ENCODE measurements at places on chromosomes 1 and 21. TPM values are rescaled to one million over a fixed set of nuclear protein-coding genes. Genes with fewer than 3 reads are reported as not detected.

DNA sequence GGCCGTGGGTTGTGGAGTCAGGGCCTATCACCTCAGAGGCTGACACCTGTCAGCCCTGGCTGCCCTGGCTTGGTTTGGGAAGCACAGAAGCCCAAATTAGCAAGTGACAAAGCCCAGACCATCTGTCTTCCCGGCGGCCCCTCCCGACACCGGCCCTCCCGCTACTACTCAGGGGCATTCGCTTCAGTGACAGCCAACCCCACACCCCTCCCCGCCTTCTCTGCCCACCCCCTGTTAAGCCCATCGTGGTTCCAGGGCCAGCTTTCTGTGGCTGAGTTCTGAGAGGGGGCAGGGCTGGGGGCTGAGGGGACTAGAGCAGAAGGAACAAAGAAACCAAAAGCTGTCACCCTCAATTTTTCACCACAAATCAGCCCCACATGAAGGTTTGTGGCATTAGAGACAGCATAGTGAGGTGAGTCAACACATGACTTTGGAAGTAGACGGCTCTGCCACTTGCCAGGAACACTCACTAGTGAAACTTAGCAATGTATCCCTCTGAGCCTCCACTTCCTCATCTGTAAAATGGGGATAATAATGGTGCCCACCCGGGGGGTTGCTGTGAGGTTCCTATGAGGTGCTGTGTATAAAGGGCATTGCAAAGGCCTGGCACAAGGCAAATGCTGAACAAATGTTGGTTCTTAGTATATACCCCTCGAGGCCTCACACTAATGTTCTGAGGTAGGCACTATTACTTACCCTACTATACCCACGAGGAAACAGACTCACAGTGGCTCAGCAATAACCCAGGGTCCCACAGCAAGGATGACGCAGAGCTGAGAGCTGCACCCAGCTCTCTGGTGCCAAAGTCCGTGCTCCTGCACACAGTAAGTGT is 5.2 kb upstream of the TNNI1 start:
- no peak overlapping the region for H3K27ac ChIP-seq
- no peaks in the 10 kb centered on the region for H3K4me1 ChIP-seq
- H3K27me3 ChIP-seq = no peaks in the 10 kb centered on the region
- DNase-seq = no peak
- no peaks in the 10 kb centered on the region for H3K36me3 ChIP-seq

DNA sequence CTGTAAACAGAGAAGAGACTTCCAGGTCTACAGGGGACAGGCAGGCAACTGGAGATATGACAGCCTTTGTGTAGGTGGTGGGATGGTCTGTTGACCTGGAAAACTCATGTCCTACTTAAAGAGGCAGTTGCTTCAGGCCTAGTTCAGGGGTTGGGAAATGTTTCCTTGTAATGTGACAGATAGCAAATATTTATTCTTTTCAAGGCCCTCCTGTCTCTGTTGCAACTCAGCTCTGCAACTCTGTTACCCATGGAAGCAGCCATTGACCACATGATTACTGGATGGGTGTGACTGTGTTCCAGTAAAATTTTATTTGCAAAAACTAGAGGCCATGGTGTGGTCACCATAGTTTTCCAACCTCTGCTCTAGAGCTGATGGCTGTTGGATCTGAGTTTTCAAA is 341.9 kb downstream of the PTBP2 start:
- H3K4me3 ChIP-seq = no peak overlapping the region
- H3K4me1 ChIP-seq = peaks cover 26% of the 10 kb centered on the region
- no peak overlapping the region for H3K27ac ChIP-seq
- no peak for DNase-seq
- H3K36me3 ChIP-seq = no peaks in the 10 kb centered on the region
- no peaks in the 10 kb centered on the region for H3K27me3 ChIP-seq

GRCh38 chr1:17045150-17045549 is 8.7 kb downstream of the SDHB start:
- no peak overlapping the region for H3K27ac ChIP-seq
- H3K36me3 ChIP-seq = peaks cover 49% of the 10 kb centered on the region
- no peak overlapping the region for H3K4me3 ChIP-seq
- H3K27me3 ChIP-seq = no peaks in the 10 kb centered on the region
- H3K4me1 ChIP-seq = peaks cover 8% of the 10 kb centered on the region
- no peak for DNase-seq

- no peak for DNase-seq
- H3K27me3 ChIP-seq = no peaks in the 10 kb centered on the region
Observed at GRCh38 chr1:196951711-196952394, 8.3 kb downstream of the CFHR2 start.

GRCh38 chr1:6730880-6731279 is 29.3 kb upstream of the DNAJC11 start:
- peak; percentile 29 for DNase-seq
- H3K36me3 ChIP-seq = no peaks in the 10 kb centered on the region
- peaks cover 14% of the 10 kb centered on the region for H3K4me1 ChIP-seq
- H3K27ac ChIP-seq = no peak overlapping the region

GRCh38 chr1:3306583-3307291 is 147.7 kb upstream of the ARHGEF16 start:
- no peaks in the 10 kb centered on the region for H3K36me3 ChIP-seq
- H3K27ac ChIP-seq = no peak overlapping the region
- H3K4me1 ChIP-seq = no peaks in the 10 kb centered on the region
- H3K4me3 ChIP-seq = no peak overlapping the region

GRCh38 chr1:19514391-19514831 is 29.1 kb upstream of the CAPZB start:
- peak; percentile 22 for DNase-seq
- H3K27ac ChIP-seq = peak overlapping the region; percentile 49
- H3K4me3 ChIP-seq = no peak overlapping the region
- H3K36me3 ChIP-seq = no peaks in the 10 kb centered on the region
- no peaks in the 10 kb centered on the region for H3K27me3 ChIP-seq
- no peaks in the 10 kb centered on the region for H3K4me1 ChIP-seq

- no peak overlapping the region for H3K4me3 ChIP-seq
- H3K27ac ChIP-seq = no peak overlapping the region
- no peaks in the 10 kb centered on the region for H3K36me3 ChIP-seq
- DNase-seq = no peak
Observed at GRCh38 chr1:86101616-86102015, 55.0 kb downstream of the COL24A1 start.

DNA sequence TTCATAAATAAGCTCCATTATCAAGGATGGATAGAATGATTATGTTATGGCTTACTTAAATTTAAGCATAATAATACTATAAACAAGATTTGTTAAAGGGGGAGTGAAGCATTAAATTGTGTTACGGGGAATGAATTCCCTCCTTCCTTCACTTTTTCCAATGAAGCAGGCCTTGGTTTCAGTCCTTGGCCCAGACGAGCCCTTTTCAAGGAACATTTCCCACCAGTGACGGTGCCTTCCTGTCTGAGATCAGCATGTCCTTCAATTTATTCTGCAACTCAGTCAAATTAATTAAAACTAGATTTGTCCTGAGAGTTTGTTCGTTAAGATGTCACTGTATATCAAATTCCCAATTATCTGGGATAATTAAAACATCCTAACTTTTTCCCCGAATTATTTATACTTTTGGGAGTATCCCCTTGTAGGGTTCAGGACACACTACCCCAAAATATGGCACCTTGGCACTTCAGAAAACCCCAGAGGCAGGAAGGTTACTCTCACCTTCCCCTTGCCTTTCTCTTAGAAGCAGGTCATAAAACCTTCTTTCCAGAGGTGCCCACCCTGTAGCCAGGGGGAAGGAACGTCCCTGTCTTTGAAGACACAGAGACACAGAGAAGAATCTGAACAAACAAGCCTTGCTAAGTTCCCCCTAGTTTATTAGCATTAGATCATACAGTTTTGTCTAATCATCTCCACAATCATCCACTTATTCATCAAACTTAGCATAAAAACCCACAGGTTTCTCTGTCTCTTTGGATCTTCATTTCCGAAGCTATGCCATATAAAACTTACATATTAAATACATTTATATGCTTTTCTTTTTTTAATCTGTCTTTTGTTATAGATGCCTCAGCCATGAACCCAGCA is 86.2 kb upstream of the ARHGAP29 start:
- no peaks in the 10 kb centered on the region for H3K36me3 ChIP-seq
- DNase-seq = no peak
- H3K27ac ChIP-seq = no peak overlapping the region
- H3K4me3 ChIP-seq = no peak overlapping the region

GRCh38 chr1:32321712-32322291 is 14.2 kb downstream of the MARCKSL1 start:
- peak overlapping the region; percentile 86 for H3K27ac ChIP-seq
- H3K4me1 ChIP-seq = peaks cover 23% of the 10 kb centered on the region
- peak; percentile 87 for DNase-seq
- H3K4me3 ChIP-seq = no peak overlapping the region
- no peaks in the 10 kb centered on the region for H3K36me3 ChIP-seq

DNA sequence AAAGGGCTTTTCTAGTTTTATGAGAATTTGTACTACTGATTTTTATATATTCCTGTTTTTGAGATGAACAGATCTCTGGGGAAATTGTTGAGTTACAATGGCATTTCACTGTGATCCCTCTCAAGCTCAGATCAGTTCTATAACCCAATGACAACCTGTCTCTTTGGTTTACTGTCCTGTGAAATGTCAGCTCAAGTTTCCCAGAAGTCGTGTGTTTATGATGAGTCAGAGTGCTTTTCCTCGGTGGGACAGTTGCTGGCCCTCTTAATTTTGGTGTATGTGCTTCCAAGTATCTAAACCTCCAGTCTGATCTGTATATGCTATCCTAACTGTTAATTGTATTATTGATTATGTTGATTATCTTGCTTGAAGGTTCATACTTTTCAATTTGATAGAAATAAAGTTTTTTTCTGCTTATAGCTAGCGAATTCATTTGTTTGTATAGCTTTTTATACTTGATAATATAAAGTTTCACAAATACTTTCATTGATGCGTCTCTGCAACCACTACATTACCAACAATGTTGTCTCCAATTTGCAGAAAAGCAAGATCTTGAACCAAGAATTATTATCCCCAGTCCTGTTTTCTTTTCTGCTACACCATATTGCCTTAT is 77.5 kb upstream of the DNAJC6 start:
- no peaks in the 10 kb centered on the region for H3K36me3 ChIP-seq
- H3K4me1 ChIP-seq = no peaks in the 10 kb centered on the region
- H3K27me3 ChIP-seq = no peaks in the 10 kb centered on the region
- no peak for DNase-seq
- H3K4me3 ChIP-seq = no peak overlapping the region

DNA sequence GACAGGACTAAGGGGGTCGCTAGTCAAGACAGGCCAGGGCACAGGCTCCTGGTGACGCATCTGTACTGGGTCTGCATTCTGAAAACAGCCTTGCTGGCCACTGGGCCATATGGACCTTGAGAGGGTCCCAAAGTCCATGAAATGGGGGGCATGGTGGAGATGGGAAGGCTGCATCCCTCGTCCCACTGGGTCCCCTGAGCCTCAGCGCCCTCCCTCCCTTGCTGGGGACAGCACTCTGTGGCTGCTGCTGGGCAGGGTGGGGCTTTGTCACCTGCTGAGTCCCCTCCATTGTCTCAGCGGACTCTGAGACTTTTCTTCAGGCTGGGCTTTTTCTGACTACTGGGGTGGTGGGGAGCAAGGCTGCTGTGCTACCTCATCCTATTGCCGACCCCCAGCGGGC is 205.2 kb downstream of the RHOU start:
- no peak overlapping the region for H3K4me3 ChIP-seq
- peaks cover 16% of the 10 kb centered on the region for H3K4me1 ChIP-seq
- no peak overlapping the region for H3K27ac ChIP-seq
- no peaks in the 10 kb centered on the region for H3K36me3 ChIP-seq
- no peaks in the 10 kb centered on the region for H3K27me3 ChIP-seq
- no peak for DNase-seq

- no peak overlapping the region for H3K4me3 ChIP-seq
- H3K4me1 ChIP-seq = no peaks in the 10 kb centered on the region
Observed at GRCh38 chr1:223611936-223612335, 53.6 kb downstream of the CAPN8 start.

GRCh38 chr1:228547464-228547792 is 60.2 kb downstream of the RNF187 start:
- H3K27ac ChIP-seq = no peak overlapping the region
- H3K36me3 ChIP-seq = no peaks in the 10 kb centered on the region
- DNase-seq = no peak
- no peaks in the 10 kb centered on the region for H3K4me1 ChIP-seq

- no peak for DNase-seq
- no peaks in the 10 kb centered on the region for H3K27me3 ChIP-seq
- H3K4me3 ChIP-seq = no peak overlapping the region
- H3K27ac ChIP-seq = no peak overlapping the region
Observed at GRCh38 chr21:38268864-38269575, 12.2 kb downstream of the KCNJ15 start.

DNA sequence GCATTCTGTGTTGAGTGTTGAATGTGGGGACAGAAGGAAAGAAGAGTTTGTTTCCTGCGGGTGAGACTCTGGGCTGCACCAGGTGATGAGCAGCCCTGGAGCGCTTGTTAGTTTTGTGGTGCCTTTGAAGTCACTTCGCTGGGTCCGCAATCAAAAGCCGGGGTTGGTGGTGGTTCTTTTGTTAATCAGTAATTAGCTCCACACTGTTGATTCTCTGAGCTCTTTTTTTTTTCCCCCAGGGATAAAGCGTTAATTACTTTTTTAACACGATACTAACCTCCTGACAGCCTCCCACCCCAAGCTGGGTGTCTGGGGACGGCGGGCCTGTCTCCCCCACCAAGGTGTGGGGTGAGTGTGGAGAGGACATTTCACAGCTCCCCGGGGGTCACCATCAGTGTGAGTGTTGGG is 56.6 kb downstream of the AGPAT3 start:
- H3K4me3 ChIP-seq = no peak overlapping the region
- no peak for DNase-seq
- no peak overlapping the region for H3K27ac ChIP-seq
- peaks cover 6% of the 10 kb centered on the region for H3K4me1 ChIP-seq

CD52 gene
- total RNA-seq = not detected

EXTL2 gene
- total RNA-seq = 3.0 TPM

GADD45A gene
- total RNA-seq = 62.8 TPM

HLX gene
- 10.8 TPM for total RNA-seq

SPRR3 gene
- not detected for total RNA-seq

NUCKS1 gene
- 45.7 TPM for total RNA-seq

NPR1 gene
- 14.1 TPM for total RNA-seq

Data from transverse colon (tissue), 4 donors.